ENCODE measurements at places on chromosomes 7 and 10.

DNA sequence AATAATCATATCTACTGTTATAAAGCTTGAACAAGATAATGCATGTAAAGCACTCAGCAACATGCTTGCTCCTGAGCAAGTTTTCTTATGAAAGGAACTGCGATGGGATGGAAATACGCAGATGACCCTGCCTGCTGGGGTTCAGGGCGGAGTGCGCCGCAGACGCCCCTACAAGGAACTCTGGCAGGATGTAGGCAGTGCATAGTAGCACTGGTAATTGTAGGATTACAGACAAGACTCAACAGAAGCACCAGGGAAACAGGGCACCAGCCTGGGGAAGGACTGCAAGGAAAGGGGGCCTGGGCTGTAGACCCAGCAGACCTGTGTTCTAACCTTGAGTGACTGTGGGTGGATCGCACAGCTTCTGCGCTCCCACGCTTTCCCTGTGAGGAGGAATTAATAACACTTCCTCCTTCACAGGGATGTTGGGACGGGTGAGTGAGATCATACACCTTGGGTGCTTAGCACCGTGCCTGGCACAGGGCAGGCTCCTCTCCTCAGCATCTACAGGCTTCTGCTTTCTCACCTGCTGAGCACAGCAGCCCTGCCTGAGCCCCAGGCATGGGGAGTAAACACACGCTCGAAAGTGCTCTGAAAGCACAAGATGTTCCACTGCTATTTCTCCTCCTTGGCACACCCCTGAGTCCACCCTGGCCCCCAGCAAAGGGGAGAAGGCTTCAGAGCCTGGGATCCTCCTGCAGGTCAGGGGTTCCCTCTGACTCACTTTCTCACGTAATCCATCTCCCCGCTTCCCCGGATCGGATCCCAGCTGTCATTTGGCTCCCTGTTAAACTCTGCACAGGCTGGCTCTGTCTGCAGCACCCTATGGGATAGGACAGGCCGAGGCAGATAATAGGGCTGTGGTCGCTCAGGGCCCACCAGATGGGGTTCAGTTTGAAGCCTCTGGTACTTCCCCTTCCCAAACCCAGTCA lies 19.2 kb downstream of the ITPRIP start:
- no peak for DNase-seq

- DNase-seq: no peak
Observed at GRCh38 chr7:101128040-101128834, 1.3 kb downstream of the SERPINE1 start.

DNA sequence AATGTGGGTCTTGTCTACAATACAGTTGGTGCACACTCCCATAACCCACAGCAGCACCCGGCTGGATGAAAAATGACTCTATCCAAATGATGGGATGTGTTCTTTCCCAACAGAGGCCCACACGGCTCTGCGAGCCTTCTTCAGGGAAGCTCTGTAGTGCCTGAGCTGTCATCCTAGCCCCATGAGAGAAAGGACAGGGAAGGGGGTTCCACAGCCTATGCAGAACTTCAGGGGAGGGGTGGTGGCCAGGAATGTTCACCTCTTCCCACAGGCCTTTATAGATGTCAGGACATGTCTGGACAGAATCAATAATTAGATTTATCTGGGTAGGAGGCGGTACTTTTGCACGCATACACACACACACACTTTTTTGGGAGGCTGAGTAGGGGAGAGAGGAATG lies 109.0 kb downstream of the JCAD start:
- DNase-seq: no peak

DNA sequence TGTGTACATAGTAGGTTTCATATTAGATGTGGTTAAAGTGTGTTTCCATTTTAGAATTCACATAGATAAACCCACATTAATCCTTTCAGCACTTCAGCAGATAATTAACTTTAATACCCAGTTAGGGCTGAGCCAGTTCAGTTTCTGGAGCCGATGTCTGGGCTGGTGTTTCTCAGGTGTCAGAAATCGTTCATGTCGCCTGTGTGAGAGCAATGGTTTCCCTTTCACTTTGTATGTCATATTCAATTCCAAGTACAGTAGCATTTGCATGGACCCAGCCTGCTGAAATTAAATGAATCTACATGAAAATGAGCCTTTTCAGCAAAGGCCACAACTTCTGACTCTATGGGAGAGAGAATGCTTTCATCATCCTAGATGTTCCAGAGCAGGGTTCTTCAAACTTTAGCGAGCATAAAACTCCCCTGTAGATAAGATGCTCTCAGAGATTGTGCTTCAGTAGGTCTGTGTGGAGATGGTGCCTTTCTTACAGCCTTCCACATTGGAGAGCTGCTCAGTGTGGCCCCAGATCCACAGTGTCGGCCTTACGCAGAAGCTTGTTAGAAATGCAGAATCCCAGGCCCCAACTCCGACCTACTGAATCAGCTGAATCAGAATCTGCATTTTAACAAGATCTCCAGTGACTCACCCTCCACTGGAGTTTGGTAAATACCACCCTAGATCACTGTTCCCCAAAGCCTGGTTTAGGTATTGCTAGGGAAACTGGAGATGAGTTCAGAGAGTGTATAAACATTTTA lies 19.6 kb downstream of the WIPF3 start:
- DNase-seq: no peak

DNA sequence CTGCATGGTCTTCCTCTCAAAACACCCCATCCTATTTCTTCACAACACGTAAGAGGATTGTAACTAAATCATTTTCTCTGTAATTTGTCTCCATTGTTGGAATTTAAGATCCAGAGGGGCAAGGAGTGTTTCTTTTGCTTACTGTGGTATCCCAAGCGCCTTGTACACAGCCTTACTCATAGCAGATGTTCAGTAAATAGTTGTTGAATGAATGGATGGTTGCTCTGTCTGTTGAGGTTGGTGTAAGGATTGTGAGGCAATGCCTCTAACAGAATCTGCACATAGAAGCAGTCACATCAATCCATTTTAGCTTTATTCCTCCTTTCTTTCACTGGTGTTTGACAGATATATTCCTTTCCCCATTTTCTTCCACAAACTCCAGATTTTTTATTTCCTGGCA lies 90.1 kb downstream of the ZNF365 start:
- no peak for DNase-seq

- DNase-seq: no peak
Observed at GRCh38 chr7:157056957-157057902, 46.8 kb upstream of the MNX1 start.

DNA sequence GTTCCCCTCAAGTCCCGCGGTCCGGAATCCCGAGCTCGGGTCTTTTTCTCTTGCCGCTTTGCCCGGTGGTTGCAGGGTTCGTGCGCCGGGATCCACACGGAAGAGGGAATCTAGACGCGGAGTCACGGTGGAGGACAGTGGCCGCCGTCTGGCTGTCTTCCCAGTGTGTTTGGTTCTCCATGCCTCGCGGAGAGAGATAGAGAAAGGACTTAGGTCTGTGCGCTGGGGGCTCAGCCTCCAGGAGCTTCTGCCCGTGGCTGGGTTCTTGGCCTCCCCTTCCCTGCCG lies 1.6 kb downstream of the FFAR4 start:
- DNase-seq: no peak

DNA sequence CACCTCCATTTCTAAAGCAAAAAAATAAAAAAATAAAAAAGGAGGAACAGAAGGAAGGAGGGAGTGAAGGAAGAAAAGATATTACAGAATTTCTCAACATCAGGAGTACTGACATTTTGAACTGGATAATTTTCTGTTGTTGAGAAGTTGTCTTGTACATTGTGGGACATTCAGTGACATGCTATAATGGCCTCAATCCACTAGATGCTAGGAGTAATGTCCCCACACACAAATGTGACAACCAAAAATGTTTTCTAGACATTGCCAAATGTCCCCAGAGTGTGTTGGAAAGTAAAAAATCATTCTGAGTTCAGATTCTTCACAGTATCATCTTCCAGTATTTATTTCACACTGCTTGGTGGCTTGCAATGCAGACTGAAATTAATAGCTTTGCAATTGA lies 6.5 kb downstream of the ZNF438 start:
- no peak for DNase-seq

- no peak for DNase-seq
Observed at GRCh38 chr7:117084286-117084685, 131.0 kb downstream of the ST7 start.

- DNase-seq: no peak
Observed at GRCh38 chr7:71804256-71804655, 607.9 kb downstream of the CALN1 start.

GRCh38 chr10:69728335-69728870 lies 73.3 kb upstream of the COL13A1 start:
- DNase-seq: no peak

- DNase-seq: no peak
Observed at GRCh38 chr10:47383261-47384147, 589 bp downstream of the ZNF488 start.

GRCh38 chr7:125695626-125696025 lies 766.0 kb upstream of the POT1 start:
- no peak for DNase-seq

DNA sequence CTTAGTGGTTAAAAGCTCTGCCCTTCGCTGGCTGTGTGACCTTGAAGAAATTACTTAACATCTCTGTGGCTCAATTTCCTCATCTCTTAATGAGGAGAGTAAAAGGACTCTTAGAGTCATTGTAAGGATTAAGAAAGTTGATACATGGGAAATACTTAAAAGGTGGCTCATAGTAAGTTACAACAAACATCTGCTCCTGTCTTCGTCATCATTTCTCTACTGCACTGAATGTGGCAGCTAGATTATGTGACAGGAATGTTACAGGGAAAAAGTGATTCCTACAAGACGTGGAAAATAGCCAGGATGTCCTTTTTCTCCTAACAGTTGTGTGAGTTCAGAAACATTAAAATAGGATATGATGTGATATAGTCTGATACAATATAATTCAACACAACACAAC lies 184.7 kb downstream of the FRMD4A start:
- no peak for DNase-seq

- DNase-seq: no peak
Observed at GRCh38 chr7:113256883-113257531, 138.7 kb upstream of the SMIM30 start.

DNA sequence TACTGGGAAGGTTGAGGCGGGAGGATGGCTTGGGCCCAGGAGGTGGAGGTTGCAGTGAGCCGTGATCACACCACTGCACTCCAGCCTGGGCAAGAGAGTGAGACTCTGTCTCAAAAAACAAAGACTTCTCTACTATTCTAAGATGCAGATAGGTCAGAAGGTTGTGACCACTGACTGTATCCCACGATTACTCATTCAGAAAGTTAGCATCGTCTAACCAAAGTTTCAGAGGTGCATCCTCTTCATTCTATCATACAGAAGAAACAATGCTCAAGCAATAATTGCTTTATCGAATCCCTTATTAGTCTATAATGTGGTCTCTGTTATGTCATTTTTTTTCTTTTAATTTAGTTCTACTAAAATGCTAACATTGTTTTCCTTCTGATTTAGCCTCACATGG lies 348.7 kb upstream of the LRGUK start:
- DNase-seq: no peak

DNA sequence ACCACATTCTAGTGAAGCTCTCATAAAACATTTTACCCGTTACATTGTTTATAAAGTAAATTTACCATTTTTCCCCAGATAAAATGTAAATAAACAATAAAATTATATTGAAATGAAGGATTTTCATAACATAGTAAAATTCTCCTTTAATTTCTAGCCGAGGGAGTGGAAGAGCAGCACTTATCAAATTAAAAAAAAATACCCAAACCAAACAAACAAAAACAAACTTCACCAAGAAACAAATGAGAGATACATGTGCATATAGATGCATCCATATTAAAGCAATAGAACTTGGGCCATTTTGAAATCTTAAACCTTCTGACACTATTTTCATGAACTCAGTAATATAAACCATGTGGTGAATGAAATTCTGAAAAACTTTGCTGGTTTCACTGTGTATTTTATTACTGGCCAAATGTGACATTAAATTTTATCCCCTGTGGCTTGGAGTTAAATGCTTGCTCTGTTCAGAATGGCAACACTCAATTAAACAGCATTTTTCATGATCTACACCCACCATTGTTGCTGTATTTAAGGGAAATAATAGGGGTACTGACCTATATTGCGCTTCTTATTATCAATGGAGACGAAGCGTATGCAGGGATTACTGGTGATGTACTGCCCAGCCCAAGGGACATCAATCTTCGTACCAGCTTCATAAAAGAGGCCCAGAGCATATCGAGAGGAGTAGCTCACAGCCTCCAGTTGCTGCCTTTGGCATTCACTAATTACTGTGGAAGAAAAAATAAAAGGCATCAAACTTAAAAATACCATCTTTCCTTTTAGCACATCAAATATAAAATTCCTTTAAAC lies 220.9 kb downstream of the RNLS start:
- no peak for DNase-seq

DNA sequence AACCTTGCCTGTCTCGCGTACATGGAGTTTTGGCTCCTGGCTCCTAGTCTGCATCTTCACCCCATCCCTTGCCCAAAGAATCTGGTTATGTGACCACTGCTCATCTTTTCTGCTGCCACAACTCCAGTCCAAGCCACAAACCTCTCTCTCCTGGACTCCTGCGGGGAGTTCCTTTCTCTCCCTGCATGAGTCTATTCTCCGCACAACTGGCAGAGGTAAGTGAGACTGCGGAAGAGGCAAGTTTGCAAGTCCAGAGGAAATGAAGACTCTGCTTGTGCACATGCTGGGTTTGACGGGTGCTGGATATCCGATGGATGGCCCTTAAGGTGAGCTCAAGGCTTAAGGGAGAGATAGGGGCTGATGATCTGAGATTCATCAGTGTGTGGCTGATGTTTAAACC lies 61.0 kb downstream of the TRUB1 start:
- no peak for DNase-seq

GRCh38 chr10:60110739-60111138 lies 204.4 kb upstream of the CCDC6 start:
- no peak for DNase-seq

DNA sequence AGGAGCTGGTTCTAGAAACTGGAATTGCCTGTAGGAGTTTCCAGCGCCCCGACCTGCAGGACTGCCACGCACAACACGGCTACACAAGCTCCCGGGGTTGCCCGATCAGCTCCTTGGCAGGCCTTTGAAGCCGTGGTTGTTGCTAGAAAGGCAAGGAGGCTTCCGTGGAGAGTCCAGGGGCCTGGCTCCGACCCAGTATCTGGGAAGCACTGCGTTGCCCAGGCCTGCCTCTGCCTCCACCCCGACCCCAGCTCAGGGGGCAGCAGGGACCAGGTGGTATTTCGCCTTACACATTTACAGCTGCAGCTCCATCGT lies 54.4 kb downstream of the PROSER2 start:
- no peak for DNase-seq

DNA sequence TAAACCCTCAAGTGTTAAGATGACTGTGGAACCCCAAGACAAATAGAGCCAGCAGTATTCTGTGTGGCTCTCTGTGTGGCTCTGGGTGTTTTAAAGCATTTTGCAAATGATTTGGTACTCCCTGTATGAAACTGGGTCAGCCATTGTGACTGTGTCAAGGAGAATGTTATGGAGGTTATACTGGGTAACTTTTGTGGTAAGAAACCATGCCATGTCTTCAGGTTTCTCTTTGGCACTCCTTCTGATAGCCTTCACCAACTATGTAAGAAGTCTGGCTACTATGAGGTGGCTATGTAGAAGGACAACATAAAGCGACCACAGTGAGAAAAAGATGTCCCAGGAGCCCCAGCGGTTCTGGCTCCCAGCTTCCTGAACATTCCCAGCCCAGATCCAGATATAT lies 226.6 kb upstream of the RHOBTB1 start:
- DNase-seq: no peak

- no peak for DNase-seq
Observed at GRCh38 chr7:31744294-31744874, 57.4 kb downstream of the PPP1R17 start.

GRCh38 chr7:152925412-152926147 lies 166.0 kb downstream of the ACTR3B start:
- DNase-seq: no peak

- no peak for DNase-seq
Observed at GRCh38 chr7:19202599-19202998, 57.4 kb upstream of the FERD3L start.
